Activated effector memory CD4-positive, alpha-beta T cell treated with anti-CD3 and anti-CD28 coated beads, Interleukin-2, amount 50 U/mL, for 16 hours (primary cell): ENCODE measurements at places on chromosomes 7 and 10.
A peak's percentile ranks its signal among the peaks of the same experiment; 100 is the strongest.

- peak; percentile 61 for DNase-seq
Observed at GRCh38 chr10:43130770-43131171, 7.5 kb upstream of the CSGALNACT2 start.

- DNase-seq = peak; percentile 89
Observed at GRCh38 chr10:119502209-119502608, 40.3 kb downstream of the RGS10 start.

- DNase-seq = no peak
Observed at GRCh38 chr7:116738378-116738777, 66.4 kb downstream of the MET start.

DNA sequence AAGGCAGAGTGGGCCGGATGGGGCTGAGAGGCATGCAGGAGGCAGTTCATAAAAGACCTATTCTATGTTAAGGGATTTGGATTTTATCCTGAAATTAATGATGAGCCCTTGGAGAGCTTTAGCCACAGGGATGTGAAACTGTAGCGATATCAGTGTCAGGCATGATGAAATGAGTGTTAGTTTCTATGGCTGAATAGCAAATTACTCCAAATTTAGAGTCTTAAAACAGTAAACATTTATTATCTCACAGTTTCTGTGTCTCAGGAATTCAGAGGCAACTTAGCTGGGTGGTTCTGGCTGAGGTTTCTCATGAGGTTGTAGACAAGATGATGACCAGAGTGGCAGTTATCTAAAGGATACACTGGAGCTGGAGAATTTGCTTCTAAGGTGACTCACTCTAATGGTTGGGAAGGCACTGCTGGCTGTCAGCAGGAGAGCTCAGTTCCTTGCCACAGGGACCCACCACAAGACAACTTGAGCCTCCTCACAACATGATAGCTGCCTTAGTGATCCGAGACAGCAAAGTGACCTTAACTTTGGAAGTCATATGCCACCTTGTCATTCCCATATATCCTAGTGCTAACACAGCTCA, 36.7 kb upstream of the SFTPD start:
- DNase-seq = no peak

DNA sequence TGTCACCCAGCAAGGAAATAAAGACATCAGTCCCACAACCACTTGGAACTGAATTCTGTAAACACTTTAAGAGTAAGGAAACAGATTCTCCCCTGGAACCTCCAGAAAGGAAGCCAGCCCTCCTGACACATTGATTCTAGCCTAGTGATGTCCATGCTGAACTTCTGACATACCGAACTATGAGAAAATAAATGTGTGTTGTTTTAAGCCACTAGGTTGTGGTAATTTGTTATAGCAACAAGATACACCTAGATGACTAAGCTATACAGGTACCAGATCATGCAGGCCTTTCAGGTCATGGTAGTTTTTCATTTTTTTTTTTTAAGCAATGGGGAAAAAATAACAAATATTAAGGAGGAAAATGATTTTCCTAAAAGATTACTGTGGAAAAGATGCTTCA, 37.6 kb upstream of the LRRTM3 start:
- no peak for DNase-seq

GRCh38 chr10:13526948-13527863, 1.6 kb downstream of the BEND7 start:
- DNase-seq = no peak

- no peak for DNase-seq
Observed at GRCh38 chr10:80292607-80293239, 3.3 kb upstream of the MAT1A start.

- DNase-seq = no peak
Observed at GRCh38 chr7:13293264-13294002, 606.0 kb downstream of the ARL4A start.

- no peak for DNase-seq
Observed at GRCh38 chr10:94487575-94487974, 58.0 kb upstream of the HELLS start.

DNA sequence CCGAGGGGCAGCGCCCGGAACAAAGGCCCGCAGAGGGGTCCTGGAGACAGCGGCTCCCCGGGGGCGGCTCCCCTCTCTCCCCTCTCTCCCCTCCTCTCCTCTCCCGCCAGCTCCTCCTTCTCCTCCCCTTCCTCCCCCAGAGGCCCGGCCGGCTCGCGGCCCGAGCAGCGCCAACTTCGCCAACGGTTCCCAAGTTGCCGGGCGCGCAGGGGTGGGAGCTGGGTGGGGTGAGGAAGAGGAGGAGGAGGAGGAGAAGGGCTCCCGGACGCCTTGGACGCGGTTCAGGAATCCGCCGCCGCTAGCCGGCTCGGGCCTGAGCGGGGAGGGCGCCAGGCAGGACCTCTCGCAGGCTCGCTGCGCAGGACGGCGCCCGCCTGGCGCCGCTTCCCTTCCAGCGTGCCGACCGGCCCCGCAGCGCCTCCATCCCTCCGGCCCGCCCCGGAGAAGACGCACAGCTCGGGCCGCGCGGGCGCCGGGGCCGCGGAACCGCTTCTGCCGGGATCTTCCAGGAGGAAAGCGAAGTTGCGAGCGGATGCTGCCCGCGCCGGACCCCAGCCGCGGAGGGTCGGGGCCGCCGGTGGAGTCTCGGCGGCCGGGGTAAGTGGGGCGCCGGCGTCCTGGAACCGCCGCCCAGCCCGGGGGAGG, at the start of gene CHST3:
Gene CHST3, plus strand, starts transcription at position 298 of the 645 bp plus-strand sequence. CDS start 41,448 bp downstream, outside the sequence.
- no peak for DNase-seq

DNA sequence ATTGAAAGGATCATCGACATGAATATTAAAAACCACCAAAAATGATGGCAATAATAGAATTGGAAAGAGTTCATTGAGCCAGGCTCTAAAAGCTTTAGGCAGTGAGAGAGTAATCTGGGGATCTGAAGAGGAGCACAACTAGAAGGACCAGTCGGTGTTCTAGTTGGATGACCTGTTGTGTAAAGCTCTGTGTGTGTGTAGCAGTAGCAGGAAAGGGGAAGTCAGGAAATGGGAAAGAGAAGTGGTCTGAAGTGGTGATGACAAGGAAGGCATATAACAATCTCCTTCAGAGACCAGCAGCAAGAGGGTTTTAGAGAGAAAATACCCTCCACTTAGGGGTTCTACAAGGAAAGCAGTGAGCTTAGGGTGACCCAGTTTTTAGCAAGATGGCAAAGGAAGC, 539.2 kb downstream of the HTR7 start:
- DNase-seq = no peak

DNA sequence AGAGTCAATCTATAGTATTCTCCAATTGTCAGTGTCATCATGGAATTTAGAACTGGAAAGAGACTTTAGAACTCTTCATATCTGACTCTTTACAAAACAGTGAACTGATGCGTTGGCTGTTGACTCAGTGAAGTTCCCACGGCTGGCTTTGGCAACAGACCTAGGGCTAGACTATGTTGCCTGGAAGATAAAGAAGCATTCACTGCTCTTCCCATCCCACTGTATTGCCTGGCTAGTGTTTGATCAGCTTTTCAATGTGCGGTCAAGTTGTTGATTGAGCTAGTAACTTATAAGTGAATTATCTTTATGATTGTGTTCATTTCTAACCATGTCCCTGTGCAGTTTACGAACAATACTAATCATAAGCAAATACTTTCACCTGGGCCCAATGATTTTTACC, 365.7 kb upstream of the LRGUK start:
- no peak for DNase-seq

- no peak for DNase-seq
Observed at GRCh38 chr7:68718097-68718551, 880.2 kb upstream of the AUTS2 start.

- DNase-seq = no peak
Observed at GRCh38 chr10:94083662-94084265, 90.0 kb downstream of the PLCE1 start.

DNA sequence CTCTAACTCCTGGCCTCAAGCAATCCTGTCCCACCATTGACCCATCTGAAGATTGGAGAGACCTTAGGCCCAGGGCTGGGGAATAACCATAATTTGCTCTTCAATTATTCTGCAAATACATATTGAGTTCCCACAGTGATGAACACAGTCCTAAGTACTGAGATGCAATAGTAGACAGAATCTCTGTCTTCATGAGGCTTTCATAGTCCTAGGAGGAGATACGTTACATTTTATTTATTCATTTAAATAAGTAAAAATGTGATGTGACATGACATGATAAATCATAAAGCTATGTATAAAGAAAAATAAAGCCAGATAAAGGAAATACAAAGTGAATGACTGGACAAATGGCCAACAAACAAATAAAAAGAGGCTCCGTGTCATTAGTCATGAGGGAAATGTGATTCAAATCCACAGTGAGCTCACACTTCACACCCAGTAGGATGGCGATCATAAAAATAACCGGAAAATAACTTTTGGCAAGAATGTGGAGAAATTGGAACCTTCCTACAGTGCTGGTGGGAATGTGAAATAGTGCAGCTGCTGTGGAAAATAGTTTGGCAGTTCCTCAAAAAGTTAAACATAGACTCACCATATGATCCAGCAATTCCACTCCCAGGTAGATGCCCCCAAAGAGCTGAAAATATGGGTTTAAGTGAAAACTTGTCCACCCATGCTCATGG, 52.1 kb upstream of the JCAD start:
- no peak for DNase-seq

DNA sequence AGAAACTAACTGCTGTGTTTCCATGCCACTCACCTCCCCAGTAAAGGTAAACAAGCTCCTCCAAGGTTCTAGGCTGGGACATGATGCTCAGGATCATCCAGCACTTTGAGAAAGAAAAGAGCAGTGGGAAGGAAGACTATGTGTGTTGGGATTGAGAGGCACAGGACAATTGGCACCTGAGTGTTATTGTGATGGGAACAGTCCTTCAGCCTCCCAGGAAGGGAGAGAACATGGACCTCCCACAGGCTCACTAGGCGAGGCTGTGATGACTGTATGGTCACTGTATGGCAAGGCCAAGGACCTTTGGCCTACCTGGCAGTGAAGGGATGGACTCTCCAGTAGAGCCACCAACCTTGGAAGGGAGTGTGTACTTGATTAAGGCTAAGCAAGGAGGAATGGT, 123.2 kb upstream of the UNC5B start:
- no peak for DNase-seq

- DNase-seq = no peak
Observed at GRCh38 chr10:25747084-25747483, 186.9 kb upstream of the MYO3A start.

DNA sequence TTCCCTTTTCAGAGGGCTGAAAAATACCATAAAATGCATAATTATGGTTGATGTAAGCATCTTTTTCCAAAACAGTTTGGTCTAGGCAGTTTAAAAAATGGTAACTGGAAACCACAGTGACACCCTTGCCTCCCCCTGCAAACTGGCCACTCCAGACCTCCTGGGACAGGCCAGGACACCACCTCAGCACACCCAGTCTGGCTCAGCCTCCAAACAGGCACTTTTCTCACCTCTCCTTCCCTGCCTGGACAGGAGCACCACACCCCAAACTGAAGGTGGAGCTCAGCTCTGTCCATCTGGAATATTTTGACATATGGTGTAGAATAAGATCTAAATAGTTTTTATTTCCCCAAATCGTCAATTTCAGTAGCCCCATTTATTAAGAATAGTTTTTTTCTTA, 78.5 kb downstream of the CDK14 start:
- DNase-seq = no peak

DNA sequence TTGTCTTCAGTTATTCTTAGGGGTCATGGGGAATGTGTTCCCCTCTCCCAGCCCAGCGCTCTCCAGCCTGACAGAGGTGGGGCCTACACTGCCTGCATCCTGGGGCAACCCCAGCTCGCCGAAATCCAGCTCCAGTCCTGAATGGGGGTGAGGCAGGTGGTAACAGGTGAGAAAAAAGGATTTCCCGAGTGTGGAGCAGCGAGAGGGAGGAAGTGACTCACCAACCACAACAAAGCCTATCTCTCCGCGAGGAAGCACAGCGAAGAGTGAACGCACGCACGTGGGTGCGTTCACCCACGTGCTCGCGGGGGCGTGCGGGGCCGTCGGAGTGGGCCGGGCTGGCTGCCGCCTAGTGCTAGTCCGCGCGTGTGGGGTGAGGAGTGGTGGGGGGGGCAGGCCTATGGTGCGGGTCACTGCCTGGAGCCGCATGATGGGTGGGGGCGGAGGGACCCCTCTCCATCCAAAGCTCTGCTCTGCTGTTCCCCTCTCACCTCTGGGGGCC, 855 bp upstream of the PALD1 start:
- DNase-seq = peak; percentile 91

DNA sequence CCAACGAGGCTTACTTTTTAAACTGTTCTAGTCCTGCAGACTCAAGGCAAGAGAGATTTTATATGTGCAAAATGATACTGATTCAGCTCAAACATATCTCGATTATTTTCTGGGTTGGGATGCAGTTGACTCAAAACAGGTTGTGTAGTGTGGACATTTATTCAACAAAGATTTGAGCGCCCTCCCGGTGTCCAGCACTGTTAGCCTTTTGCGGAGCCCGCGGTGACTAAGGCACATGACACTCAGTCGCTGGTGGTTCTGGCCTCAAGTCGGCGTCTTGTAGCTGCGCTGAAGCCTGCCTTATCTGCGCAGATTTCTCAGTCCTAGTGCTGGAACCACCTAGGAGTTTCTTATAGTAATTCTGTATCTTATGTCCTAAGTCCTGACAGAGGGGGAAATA, 938 bp upstream of the CADPS2 start:
- DNase-seq = no peak

DNA sequence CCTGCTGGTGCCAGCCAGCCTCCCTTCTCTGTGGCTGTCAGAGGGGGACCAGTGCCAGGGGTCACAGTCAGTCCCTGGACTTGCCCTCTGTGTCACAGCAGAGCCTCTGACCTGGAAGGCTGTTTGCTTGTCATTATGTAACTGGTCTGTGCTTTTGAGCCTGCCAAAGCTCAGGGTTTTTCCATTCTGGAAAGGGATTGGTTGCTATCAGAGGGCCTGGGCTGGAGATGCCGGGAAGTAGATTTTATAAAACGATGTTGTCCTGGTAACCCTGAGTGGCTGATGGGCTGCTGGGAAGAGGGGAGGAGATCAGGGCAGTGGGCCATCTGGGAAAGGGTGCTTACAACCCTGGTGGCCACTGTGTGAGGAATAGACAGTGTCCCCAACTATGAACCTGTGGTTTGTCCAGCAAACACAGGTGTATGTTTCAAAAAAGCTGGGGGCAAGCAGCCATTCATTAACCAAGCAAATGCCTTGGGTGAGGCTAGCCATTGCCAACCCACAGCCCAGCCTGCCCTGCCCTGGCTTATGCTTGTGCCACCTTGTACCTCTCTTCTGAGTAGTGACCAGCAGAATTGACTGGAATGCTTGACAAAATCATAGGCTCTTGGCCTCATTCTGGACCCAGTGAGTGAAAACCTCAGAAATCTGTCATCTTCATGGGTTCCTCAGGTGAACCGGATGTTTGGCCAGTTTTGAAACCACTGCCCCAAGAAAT, 21.6 kb downstream of the SFTPD start:
- no peak for DNase-seq

DNA sequence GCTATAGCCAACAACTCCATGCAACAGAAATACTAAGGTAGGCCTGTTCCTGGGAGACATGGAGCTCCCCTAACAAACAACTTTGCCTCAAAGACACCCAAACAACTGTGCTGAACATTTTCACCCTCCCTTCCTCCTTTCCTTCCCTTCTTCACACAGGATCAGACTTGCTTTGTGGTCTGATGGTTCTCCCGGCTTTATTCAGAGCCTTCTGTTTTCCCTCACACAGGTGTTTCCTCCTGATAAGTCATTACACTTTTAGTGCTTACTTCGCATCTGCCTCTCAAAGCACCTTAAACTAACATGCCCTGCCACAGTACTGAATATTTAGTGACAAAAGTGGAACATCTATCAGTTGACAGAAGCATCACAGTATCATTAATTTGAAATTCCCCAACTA, 56.3 kb upstream of the YAE1 start:
- DNase-seq = no peak
